ENCODE measurements at places on chromosomes 2 and 18.

- DNase-seq = no peak
Measured at GRCh38 chr2:169272010-169272409, 90.3 kb downstream of the LRP2 start.

- no peak for DNase-seq
Measured at GRCh38 chr2:241559323-241560161, 997 bp downstream of the BOK start.

- no peak for DNase-seq
Measured at GRCh38 chr2:119943058-119943457, 69.8 kb upstream of the EPB41L5 start.

DNA sequence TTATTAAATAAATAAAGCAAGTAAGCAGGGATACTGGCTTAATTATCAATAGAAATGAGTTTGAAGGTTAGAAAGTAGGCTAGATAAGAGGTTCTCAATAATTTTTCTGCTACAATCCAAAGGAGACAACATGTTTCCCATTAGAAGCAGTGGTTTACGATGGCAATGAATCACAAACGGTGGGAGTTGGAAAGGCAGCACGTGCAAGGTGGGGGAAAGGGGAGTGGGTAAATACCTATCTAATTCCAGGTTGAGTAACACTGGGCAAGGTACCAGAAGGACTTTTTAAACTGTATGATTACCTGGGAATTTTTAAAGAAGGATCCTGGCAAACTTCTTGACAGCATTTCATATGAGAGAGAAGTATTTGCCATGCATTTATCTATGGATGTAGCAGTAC lies 289.9 kb downstream of the NBAS start:
- no peak for DNase-seq

GRCh38 chr2:14120376-14120775 lies 512.1 kb upstream of the LRATD1 start:
- DNase-seq = no peak

DNA sequence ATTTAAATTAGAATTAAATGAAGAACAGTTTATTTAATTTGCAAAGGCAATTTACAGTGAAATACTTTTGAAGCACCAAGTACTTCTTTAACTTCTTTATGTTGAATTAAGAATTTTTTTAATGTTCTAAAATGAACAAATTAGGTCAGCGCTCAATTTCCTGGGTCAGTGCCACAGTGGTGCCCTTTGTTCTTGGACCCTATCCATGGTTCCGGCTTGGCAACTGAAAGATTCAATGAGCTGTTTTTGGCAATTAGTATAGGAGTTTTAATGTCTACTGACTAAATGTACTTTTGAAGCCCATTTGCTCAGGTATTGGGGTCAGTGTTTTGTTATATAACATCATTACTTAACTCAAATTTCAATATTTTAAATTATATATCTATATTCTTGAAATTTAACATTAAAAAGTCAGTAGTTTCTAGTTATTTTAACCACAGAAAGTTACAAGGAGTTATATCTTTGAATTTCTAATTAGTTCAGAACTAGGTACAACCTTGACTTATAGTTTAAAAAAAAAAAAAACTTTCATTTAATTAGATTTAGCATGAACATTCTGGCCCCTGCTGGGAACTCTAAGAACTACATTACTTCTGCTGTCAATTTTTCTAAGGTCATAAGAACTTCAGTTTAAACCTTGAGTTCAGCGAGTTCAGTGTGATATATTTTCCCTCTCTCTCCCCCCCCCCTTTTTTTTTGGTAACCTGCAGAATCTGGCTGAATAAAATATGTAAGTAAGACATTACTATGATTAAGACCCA lies 7.6 kb upstream of the MSTN start:
- no peak for DNase-seq

DNA sequence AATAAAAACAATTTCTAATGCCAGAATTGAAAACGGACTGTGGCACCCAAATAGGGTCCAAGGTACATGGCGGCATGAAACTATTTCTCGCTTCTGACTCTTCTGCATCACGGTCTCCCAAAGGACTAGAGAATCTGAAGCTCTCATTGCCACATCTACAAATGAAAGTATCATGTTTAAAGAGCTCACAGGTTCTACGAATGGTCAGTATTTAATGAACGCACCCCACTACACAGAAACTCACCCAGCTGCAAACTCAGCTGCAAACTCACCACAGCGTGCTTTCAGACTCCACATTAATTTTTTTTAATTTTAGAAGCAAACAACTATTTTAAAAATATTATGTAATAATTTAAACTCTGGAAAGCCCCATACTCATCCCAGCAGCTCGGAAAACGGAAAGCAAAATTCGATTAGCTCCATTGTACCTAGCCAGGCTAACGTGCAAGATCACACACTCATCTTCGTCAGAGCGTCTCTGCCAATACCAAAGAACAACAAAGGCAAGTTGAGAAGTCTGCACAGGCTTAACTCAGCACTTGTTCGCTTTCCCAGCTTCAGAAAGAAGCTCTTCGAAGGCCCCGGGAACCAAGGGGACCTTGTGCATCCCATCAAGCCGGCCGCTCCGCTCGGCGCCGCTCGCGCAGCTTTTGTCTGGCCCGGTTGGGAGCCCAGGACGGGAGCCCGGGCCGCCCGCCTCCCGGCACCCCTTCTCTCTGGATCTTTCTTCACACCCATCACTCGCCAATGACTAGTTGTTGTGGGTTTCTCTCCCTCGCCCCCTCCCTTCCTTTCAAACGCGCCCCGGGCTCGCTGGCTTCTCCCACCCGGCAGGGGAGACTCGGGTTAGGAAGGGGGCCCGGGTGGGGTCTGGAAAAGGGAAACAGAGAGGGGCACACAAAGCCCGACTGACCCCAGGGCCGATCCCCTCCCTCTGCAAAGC lies 785 bp downstream of the CLASP1 start:
- no peak for DNase-seq

GRCh38 chr2:2464643-2465042 lies 133.6 kb upstream of the MYT1L start:
- DNase-seq = no peak

GRCh38 chr2:71720283-71720560 lies 266.9 kb downstream of the DYSF start:
- no peak for DNase-seq

DNA sequence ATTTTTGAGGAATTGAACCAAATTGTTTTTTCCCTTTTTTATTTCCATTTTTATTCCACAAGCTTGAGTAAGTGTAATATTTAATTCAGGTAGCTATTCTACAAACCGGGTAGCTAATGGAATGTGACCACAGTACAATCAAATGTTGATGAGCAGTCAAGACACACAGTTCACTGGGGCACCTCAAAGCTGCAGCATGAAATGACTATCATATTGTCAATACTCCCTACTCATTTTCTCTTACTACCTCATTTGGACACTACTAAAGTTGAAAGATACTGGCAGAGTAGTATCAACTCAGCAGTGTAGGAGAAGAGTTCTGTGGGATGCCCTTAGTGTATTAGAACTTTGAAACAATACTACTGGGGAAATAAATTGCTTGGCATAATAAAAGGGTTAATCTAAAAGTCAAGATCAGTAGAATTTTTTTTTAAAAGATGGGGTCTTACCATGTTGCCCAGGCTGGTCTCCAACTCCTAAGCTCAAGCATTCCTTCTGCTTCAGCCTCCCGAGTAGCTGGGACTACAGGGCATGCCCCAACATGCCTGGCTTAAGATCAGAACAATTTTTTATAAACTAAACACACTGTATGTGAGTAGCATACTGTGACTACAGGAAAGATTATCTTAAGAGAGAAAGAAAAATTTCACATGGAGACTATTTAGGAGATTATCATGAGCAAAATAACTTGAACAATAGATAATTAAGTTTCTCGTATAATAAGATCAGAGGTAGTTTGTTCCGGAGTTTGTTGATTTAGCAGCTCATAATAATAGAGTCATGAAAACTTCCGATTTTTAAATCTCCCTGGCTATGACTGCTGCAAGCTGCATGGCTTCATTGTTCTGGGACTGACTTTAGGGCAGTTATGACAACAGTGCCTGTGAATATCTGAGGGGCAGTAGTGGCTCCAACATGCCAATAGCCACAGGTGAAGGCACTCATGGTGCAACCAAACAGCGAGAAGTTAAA lies 43.7 kb downstream of the MYO3B start:
- no peak for DNase-seq

DNA sequence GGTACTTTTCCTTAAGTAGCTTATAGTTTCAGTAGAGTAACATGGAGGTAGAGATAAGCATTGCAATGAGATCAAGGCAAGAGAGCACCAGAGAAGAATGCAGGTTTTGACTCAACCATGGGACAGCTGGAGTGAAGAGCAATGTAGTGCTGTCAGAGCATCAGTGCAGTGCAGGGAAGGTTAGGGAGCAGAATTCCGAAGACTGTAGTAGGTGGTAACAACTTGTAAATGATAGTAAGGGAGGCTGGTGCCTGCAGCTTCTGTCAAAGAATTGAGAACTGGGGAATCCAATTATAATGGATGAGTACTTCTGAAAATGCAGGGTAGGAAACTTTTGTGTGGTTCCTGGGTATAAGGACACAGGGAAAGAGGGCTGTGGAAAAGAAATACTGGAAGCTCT lies 183.2 kb downstream of the KCNS3 start:
- DNase-seq = no peak

GRCh38 chr2:217895070-217895635 lies 107.6 kb downstream of the TNS1 start:
- no peak for DNase-seq

GRCh38 chr18:73950116-73950700 lies 197.4 kb downstream of the FBXO15 start:
- DNase-seq = no peak

GRCh38 chr2:231436957-231437356 lies 27.3 kb downstream of the NCL start:
- no peak for DNase-seq

DNA sequence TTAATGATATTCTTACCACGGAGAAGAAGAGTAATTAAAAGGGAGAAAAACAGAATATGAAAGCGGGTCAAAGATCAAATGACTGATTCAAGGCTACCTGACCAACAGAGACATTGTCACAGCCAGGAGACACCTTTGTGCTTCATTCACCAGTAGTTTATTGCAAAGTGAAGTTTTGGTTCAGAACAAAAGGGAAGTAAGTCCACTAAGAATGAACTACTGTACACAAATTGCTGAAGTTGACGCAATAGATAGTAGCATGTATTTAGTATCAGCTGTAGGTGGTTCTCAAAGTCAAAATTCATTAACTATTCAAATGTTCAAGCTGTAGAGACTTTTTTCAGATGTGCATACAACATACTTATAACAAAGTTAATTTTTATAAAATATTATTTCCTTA lies 64.7 kb upstream of the COX7A2L start:
- no peak for DNase-seq

- DNase-seq = no peak
Measured at GRCh38 chr2:100742277-100743254, 77.4 kb upstream of the NPAS2 start.

DNA sequence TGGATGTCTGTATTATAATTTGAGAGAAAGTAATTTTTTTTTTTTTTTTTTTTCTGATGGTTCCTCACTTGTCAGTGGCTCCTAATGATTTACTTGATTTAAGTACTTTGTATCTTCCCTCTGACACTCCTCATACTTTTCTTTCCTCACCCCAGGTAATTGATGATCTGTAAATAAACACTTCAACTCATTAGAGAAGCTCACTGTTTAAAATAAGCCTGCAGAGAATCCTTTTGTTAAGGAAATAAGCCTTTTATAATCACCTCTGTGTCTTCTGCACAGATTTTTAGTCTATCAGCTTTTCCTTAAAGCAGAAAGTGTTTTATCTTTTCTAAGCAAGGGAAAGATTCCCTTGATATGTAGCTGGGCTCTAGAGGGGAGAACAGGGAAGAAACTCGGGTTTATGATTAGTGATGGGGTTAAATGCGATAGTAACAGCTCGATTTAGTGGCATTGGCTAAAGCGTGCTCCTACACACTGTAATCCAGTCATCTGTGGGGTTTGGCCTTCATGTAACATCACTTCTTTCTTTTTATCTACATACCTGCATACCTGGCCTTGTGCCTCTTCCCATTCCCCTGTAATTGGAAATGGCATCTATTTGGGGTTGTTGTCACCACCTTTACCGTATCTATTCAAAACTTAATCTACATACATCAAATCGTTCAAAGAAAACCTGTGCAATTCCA lies 60.1 kb upstream of the LRRTM1 start:
- no peak for DNase-seq

- DNase-seq = no peak
Measured at GRCh38 chr2:101517758-101518271, 42.9 kb upstream of the RFX8 start.

DNA sequence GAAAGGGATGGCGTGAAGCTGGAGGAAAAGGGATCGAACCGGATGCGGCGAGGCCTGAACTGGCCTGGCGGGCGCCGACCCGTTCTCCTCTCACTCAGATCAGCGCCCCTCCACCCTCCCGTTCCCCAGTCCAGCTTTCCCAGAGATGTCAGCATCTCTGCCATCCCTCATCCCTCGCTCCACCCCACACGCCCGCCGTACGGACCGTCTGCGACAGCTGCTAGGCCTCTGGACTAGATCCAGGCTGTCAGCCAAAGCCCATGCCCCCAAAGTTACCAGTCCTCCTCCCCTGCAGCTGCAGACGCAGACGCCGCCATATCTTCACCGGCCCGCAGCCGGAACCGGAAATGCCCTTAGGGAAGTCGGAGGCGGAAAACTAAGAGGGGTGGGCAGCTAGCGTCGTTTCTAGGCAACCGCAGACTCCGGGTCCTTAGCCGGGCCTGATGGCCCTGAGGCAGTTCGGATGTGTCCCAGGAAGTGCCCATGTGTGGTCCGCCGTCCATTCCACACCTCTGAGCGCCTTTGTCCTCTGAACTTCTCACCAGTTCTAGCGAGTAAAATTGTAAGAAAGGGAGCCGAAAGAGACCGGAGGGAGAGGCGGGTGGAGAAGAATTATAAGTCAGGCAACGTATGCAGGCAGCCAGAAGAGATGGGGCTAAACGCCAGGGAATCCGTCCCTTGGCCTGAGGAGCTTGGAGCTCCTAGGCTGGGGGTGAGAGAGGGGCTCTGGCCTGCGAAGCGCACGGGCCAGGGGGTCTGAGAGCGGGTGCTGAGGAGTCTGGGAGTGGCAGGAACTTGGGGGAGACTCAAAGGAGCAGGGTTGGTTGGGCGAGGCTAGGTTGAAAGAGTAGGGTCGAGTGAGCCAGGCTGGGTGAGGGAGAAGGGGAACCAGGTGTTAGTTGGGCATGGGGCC lies at the start of the genes RNF25 and STK36:
Gene RNF25 (minus strand): TSS at position 349 of the 913 bp plus-strand sequence. CDS start 32 bp downstream, at position 317.
Gene STK36 (plus strand): TSS at position 433 of the 913 bp plus-strand sequence. CDS start 744 bp downstream, outside the sequence.
- DNase-seq = peak; percentile 70

GRCh38 chr18:11467611-11468010 lies 141.8 kb upstream of the SLC35G4 start:
- no peak for DNase-seq

DNA sequence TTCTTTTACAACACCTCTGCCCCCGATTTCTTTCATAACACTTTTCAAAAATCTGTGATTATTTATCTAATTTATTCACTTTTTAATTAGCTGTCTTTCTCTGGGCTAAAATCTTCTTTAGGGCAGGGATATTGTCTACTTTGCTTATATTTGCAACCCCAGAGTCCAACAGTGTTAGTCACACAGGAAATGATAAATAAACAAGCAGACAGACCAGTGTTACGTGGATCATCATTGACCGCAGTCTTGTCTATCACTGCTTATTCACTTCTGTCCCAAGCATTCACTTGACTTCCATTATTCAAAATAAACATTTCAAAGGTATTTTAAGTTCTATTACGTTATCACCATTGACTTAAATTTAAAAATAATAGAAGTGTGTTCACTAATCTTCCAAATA lies 237.6 kb upstream of the UBE2E3 start:
- DNase-seq = no peak

- no peak for DNase-seq
Measured at GRCh38 chr2:38073211-38074057, 2.5 kb downstream of the CYP1B1 start.

- no peak for DNase-seq
Measured at GRCh38 chr2:207956771-207957170, 68.6 kb downstream of the PLEKHM3 start.
